Stimulated activated CD4-positive, alpha-beta T cell treated with anti-CD3 and anti-CD28 coated beads, Interleukin-15, amount 100 ng/mL, for 24 hours (primary cell): ENCODE measurements at places on chromosomes 4 and X.
A peak's percentile ranks its signal among the peaks of the same experiment; 100 is the strongest.

- DNase-seq, result no peak
Measured at GRCh38 chrX:36684053-36684452, 324.1 kb upstream of the FAM47C start.

- no peak for DNase-seq
Measured at GRCh38 chr4:8721621-8722020, 129.1 kb downstream of the CPZ start.

DNA sequence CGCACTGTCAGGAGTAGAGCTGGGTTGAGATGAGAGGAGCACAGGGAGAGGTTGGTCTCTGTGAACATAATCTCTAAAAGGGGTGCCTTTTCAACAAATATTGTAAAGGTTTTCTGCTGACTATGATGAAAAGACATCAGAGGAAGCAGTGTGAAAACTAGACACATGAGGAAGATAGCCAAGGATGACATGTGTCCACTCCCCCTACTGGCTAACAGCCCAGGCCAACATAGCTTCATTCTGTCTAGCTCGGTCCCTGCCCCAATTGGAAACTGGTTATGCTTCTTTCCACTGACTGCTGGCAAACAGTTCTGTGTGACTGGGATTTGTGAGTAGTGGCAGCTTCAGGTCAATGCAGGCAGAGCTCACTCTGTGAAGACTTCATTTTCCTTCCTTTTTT is 115.4 kb upstream of the ESX1 start:
- no peak for DNase-seq

DNA sequence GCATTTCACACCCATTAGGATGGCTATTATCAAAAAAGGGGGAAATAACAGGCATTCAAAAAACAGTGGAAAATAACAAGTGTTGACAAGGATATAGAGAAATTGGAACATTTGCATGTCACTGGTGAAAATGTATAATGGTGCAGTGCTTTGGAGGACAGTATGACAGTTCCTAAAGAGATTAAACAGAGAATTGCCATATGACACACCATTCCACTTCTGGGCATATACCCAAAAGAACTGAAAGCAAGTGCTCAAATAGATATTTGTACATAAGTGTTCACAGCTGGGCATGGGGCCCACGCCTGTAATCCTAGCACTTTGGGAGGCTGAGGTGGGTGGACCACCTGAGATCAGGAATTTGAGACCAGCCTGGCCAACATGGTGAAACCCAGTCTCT is 348.1 kb downstream of the NR3C2 start:
- DNase-seq, result no peak

- DNase-seq, result no peak
Measured at GRCh38 chrX:38859602-38860001, 58.3 kb downstream of the MID1IP1 start.

- DNase-seq, result peak; percentile 14
Measured at GRCh38 chrX:102067966-102068723, 57.3 kb upstream of the TCEAL2 start.

- no peak for DNase-seq
Measured at GRCh38 chr4:90030953-90031352, 96.2 kb upstream of the CCSER1 start.

DNA sequence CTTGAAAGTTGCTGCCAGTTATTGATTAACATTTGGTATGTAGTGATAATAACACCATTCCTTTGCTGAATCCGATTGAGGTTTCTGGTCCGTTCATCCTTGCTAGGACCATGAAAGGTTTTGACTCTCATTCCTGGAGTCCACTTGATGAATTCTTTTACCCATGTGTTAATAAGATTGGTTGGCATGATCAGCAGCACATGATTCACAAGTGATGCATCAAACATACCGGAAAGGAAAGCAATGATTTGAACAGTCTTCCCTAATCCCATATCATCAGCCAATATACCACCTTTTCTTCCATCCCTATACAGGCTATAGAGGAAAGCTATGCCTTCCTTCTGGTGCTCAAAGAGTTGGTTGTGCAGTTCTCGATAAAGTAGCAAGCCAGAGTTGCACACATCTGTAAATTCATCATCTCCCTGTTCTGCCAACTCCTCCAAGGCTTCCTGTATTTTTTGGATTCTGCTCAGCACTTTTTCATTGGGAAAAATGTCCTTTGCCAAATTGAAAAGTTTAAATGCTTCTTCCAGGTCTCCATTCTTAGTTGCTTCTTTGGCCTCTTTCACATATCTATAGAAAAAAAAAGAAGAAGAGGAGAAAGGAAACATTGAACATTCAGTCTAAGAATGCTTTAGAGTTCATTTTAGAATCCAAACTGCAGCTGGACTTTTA is 26.7 kb downstream of the PIN4 start:
- DNase-seq, result no peak

- DNase-seq, result no peak
Measured at GRCh38 chr4:76518241-76518640, 83.2 kb downstream of the SHROOM3 start.

GRCh38 chr4:168664242-168664891 is 167.5 kb downstream of the PALLD start:
- no peak for DNase-seq
